ENCODE measurements at places on chromosomes 1 and 21.
A peak's percentile ranks its signal among the peaks of the same experiment; 100 is the strongest.

- DNase-seq = no peak
These were observed 2.6 kb upstream of the TMEM240 start for GRCh38 chr1:1542766-1543705.

DNA sequence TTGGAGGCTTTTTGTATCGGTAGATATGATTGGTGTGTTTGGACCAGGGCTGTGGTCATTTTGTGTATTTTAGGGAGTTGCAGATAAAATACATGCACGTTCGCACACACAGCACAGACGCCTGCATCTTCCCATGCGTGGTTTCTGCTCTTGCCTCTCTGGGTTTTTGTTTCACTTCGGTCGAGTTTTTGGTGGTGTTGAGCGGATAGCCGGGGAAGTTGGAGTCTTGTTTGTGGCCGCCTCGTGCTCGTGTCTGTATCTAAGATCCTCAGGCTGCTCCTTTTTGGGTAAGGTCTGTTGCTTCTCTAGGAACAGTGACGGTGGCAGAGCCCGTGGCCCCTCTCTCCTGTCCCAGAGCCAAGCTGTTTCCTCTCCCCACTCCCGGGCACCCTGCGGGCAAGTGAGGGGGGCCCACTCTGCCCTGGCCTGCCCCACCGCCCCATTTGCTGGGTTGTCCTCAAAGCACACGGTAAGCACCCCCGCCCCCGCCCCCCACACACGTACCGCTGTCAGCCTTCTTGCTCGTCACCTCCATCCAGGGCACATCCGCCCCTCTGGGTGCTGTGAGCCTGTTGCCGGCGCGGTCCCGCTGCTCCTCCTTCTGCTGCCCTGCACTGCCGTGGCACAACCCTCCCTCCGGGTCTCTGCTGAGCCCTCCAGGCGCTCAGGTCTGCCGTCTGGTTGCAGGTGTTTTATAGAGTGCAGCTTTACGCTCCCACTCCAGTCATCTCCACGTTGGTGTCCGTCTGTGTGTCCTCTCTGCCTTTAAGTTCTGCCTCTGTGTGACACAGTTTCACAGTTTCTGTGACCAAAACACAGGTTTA lies 51.9 kb downstream of the AGPAT3 start:
- peak; percentile 46 for DNase-seq

DNA sequence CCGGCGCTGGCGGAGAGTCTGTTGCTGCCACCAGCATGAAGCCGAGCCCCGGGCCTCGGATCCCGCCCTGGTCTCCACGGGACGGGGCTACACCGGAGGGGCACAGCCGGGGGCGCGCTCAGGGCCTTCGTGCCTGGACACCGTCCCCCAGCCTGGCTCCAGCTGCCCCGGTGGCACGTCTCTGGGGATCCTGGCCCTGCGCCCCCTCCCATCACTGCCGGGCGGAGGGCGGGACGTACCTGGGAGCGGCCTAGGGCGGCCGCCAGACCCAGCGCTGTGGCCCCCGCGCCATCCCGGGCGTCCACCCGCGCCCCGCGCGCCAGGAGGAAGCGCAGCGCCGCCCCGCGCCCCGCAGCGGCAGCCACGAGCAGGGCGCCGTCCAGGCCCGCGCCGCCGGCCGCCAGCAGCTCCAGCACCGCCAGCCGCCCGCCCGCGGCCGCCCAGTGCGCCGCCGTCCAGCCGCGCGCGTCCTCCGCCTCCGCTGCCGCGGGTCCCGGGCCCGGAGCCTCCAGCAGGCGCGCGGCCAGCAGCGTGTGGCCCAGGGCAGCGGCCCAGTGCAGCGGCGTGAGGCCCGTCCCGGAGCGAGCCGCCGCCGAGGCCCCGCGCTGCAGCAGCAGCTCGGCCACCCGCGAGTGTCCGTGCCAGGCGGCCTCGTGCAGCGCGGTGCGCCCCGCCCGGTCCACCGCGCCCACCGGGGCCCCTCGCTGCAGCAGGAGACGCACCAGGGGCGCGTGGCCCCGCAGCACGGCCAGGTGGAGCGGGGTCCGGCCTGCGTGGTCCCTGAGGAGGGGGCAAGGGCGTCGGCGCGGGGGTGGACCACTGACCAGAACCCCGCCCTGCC lies 1.0 kb downstream of the ANKRD65 start:
- no peak for DNase-seq

- peak; percentile 48 for DNase-seq
These were observed 31.2 kb downstream of the CDCP2 start for GRCh38 chr1:54121482-54122134.

DNA sequence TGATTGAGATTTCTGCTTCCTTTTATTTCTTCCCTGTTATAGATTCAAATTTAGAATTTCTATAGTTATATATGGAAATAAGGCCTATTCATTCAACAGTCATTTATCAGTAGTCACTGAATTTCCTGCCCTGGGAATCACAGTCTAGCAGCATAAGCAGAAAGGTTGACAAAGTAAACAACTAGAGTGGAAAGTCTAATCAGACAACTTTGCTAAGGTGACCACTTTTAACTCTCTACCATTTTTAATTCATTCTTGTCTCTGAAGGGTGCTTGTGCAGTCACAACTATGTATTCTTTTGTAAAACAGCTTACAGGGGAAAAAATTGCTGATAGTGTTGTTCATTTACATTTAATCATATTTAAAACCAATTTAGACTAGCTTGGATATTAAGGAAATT lies 66.1 kb upstream of the PLA2G4A start:
- DNase-seq = no peak

- DNase-seq = peak; percentile 92
These were observed at the start of gene LIX1L for GRCh38 chr1:145957443-145958319. LIX1L (minus strand) TSS chr1:145958017; CDS start chr1:145957927, 90 bp downstream.

DNA sequence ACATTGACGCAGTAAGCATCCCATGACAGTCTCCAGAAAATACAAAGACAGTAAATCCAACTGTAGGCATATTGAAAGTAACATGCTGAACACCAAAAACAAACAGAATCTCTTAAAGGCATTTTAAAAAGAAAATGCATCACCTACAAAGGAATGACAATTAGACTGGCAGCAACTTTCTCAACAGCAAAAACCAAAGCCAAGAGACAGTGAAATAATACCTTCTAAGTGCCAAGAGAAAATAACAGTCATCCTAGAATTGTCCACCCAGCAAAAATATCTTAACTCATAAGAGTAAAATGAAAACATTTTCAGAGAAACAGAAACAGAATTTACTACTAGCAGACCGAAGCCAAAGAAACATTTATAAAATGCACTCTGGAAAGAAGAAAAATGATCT lies 20.0 kb downstream of the CCDC185 start:
- no peak for DNase-seq

GRCh38 chr1:225699336-225699735 lies 46.4 kb upstream of the ENAH start:
- no peak for DNase-seq

DNA sequence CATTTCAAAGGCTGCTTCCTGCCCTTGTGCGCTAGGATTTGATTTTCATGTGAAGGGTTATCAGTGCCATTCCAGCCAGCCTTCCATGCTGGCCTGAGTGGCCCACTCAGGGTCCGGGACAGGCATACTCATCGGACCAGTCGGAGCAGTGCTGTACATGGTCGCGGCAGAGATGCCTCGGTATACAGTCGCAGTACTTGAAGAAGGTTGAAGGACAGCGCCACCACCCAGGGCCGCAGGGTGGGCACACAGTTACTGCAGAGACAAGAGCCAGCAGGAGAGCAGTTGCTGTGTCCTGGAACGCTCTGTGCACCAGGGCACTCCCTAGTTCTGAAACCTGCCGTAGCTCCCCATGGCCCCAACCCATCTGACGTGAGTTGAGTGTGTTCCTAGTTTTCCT lies 9.1 kb downstream of the LDLRAD1 start:
- DNase-seq = no peak

- DNase-seq = no peak
These were observed 234.6 kb upstream of the JUN start for GRCh38 chr1:59018446-59018845.

DNA sequence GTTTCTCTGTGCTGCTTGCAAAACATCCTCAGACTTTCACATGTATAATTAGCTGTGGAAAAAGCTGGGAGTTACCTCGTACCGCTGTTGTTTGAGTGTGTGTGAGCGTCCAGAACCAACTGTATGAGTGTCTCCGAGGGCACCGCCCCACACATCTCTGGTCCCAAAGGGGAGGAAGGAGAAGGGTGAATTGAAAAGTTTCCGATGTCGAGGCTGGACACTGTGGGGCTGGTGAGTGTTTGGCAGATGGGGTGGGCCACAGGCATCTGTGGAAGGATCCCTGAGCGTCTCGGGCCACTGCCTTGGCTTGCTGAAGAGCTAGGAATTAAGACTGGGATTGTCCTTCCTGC lies 1.2 kb downstream of the ATP2B4 start:
- no peak for DNase-seq

- DNase-seq = no peak
These were observed 20.9 kb upstream of the PDXK start for GRCh38 chr21:43697758-43698643.

DNA sequence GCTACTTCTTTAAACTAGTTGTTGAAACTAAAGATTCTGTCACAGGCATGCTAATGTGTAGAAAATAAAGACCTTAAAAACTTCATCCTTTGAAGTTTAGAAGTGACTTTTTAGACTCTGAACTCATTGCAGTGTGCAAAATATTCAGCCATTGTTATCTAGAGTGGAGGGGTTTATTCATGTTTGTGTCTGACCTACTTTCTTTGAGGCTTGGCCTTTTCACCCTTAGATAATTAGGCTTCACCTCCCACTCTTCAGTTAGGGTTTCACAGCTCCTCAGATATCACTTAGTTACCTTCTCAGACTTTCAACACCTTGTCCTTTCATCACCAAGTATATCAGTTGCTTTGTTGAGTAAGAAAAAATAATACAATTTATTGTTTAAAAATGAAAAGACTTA lies 75.9 kb downstream of the IVNS1ABP start:
- DNase-seq = no peak

DNA sequence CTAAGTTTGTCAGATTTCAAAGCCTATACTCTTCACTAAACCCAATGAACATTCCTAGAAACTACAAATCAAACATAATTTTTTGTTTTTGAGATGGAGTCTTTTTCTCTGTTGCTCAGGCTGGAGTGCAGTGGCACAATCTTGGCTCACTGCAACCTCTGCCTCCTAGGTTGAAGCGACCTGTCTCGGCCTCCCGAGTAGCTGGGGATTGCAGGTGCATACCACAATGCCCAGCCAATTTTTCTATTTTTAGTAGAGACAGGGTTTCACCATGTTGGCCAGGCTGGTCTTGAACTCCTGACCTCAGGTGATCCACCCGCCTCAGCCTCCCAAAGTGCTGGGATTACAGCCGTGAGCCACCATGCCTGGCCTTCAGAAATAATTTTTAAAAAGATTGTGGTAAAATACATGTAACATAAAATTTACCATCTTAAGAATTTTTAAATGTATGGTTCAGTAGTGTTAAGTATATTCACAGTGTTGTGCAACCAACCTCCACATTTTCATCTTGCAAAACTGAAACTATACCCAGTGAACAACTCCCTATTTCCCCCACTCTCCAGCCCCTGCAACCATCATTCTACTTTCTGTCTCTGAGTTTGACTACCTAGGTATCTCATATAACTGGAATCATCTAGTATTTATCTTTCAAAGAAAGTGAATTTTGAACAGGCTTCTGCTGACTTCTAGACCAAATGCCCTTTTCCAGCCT lies 2.7 kb upstream of the CFAP141 start:
- DNase-seq = no peak

DNA sequence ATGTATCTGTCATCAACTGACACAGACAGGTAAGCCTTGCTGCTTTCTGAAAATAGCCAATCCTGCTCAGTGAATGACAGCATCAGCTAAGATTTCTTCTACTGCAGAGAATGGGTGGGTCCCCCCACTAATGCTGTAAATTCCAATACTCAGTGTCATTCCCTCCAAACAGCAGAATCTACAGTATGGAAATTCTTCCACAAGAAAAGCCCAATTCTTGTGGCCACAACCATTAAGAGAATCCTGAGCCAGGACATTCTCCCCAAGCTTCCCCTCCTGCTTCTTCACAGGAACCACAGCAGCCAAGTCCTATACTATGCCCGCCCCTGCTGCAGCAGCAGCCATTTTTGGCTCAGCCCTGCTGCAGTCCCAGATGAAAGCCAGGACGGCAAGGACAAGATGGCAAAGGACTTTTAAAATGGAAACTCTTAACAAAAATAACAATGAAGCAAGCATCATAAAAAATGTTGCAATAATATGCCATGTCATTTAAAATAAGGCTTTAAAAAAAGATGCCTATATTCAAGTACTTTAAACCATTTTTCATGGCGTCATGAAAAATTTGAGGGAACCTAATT lies 26.8 kb downstream of the EIF4G3 start:
- no peak for DNase-seq

DNA sequence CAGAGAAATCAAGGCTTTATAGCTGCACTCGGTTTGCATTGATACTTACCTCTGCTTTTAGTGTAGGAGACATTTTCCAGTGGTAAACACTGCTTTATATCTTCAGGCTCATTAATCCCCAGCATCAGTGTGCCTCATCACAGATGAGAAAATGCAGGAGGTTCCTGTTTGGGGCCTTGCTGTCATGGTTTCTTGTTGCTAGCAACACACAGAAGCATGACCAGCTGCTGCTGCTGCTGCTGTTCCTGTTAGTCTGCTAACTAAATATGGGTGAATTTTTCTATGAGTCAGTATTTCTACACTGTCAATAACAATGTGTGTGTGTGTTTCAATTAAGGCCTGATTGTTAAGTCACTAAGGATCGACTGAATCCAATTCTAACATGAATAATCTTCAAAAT lies 85.8 kb upstream of the RGS1 start:
- no peak for DNase-seq

- no peak for DNase-seq
These were observed 287.4 kb upstream of the RUNX1 start for GRCh38 chr21:35336534-35336933.

GRCh38 chr1:164768619-164769018 lies 209.6 kb downstream of the PBX1 start:
- DNase-seq = no peak

DNA sequence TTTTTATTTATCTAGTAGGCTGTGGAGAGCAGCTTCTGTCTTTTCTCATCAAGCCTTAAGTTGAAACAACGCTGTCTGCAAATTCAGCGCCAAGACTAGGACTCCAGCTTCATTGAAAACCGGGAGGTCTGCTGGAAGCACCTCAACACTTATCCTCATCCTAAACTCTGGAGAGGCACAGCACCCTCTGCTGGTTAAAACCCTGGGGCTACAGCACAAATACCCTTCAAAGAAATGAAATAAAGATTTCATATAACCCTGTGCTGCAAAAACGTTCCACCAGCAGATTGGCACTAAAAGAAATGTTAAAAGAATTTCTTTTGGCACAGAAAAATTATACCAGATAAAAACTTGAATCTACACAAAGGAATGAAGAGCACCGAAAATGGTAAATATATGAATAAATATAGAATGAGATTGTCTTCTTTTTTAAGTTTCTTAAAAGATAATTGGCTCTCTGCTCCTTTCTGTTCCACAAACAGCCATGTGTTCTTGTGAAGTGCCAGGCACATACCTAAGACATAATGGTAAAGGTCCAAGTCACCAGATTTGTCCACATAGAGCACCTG lies 227.7 kb upstream of the SAMSN1 start:
- DNase-seq = peak; percentile 51

- no peak for DNase-seq
These were observed 35.6 kb upstream of the USH2A start for GRCh38 chr1:216458812-216459211.

GRCh38 chr21:44304877-44305293 lies 5.0 kb downstream of the PFKL start:
- DNase-seq = peak; percentile 30

- no peak for DNase-seq
These were observed 11.8 kb downstream of the TP73 start for GRCh38 chr1:3663999-3664699.

- no peak for DNase-seq
These were observed 186.9 kb downstream of the MATN1 start for GRCh38 chr1:30536530-30536929.

Data from activated T-cell treated with anti-CD3 and anti-CD28 coated beads for 4 hours (primary cell).